ENCODE measurements at places on chromosomes 5 and 9.

DNA sequence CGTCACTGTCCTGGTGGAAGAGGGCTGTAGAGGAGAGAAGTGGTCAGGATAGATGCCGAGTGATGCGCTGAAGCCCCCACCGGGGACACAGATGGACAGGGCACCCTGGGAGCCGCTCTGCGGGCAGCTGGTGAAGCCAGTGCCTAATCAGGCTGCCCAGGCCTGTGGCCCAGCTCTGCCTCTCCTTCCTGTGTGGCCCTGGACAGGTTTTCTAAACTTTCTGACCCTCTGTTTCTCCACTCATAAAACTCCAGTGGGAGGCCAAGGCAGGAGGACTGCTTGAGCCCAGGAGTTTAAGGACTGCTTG, 86.1 kb downstream of the C5orf15 start:
- no peak for DNase-seq

GRCh38 chr5:95595289-95595931, 24.5 kb upstream of the GPR150 start:
- no peak for DNase-seq

GRCh38 chr5:111914966-111915636, 158.1 kb upstream of the NREP start:
- DNase-seq: no peak

DNA sequence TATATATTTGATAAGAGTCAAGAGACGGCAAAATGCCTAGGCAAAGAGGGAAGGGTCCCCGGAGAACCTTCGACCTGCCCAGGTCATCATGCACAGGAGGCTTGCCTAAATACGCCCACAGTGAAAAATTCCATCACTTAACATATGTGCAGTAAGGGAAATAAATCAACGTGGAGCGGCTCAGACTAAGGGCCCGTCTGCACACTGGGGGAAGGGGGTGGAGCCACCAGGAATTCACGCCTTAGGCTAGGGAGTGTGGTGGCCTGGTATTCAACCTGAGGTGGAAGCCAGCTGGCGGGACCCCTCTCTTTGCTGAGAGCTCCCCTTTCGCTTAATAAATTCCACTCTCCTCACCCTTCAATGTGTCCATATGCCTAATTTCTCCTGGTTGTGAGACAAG, 8.3 kb downstream of the PTBP3 start:
- DNase-seq: no peak

- DNase-seq: no peak
These were observed 103.5 kb upstream of the NR3C1 start for GRCh38 chr5:143506836-143507552.

DNA sequence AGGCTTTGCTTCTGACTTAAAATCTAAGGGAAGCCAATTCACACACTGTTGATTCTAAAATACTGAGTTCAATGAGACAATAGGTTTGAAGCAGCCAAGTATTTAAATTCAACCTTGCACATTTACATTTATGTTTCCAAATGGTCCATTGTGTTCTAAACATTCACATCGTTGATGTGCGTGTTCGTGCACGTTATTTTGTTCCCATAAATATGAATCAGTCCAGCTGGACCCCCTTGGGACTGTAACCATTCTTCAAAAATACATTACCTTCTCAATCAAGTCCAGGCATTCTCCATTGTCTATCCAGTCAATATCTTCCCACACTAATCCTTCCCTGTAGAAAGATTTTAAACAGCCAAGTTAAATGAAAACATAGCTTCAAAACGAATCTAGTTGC, 146.4 kb upstream of the RETREG1 start:
- no peak for DNase-seq

DNA sequence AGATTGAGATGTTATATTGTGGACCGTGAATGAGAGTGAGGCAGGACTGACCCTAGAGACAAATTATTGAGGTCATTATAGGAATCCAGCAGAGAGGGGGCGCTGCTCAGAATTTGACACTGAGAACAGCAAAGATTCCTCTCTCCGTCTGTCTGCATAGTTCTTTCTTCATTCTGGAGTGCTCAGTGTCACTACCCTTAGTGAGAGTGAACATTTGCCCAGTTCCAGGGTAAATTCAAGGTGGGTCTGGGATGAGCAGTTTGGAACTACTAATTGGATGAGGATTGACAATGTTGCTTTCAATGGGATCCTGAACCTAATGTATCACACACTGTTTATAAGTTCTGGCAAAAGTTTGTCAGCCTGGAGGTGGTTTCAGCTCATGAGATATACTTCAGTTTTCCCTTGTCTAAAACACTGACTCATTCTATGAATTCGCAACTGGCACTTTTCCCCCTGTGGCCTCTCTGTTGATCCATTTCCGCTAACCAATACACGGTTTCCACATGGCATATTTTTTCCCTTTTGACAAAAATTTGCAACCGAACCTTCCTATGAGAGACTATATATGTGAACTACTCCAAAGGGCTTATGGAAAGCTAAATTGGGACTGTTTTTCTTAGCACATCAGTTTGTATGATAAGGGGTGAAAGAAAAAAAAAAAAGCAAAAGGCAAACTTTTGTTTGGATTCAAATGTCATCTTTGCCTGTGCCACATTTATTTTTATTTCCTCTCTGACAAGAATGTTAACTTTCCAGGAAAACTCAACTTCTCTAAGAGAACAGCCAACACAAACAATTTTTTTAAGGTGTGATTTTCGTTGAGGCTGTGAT, 1240.7 kb upstream of the WWC1 start:
- no peak for DNase-seq

DNA sequence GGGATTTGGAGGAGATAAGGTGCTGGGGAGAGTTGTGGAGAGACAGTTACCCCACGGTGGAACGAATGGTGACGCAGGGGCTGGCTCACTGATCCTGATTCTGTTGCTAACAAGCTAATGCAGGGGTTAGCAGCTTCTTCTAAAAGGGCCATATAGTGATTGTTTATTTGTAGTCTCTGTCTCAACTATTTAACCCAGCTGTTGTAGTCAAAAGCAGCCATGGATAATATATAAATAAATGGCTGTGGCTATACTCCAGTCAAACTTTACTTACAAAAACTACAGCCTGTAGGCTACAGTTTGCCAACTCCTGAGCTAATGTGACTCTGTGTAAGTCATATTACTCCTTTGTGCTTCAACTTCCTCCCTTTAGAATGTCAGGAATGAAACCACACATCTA, 21.8 kb downstream of the STOM start:
- no peak for DNase-seq

DNA sequence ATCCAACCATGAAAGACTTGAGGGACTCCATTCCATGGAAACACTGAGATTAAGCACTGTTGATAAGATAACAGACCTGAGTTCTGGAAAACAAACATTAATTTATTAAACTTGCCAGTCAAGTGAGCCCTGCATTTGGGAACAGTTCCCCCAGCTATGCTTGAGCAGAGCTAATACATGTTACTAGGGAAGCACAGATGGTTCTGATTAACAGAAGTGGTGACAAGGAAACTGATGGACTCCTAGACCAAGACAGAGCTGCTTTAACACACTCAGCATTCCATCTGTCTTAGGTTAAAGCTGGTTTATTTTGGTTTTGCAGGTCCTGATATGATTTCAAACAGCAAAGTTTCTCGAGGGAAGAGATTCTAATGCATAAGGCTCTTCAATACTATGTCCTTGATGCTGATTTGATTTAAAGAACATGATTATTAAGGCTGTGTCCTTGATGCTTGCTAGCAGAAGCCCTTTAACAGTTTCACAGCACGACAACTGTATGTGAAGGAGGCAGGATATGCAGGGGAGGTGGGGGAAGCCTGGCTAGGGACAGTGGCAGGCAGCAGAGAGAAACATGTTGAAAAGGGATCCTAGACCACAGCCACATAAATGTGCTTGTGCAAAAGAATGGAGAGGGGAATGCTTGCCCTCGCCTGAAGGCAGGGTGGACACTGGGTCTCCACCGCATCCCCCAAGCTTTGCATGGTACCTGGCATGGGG, 66.2 kb downstream of the ACTBL2 start:
- DNase-seq: no peak

DNA sequence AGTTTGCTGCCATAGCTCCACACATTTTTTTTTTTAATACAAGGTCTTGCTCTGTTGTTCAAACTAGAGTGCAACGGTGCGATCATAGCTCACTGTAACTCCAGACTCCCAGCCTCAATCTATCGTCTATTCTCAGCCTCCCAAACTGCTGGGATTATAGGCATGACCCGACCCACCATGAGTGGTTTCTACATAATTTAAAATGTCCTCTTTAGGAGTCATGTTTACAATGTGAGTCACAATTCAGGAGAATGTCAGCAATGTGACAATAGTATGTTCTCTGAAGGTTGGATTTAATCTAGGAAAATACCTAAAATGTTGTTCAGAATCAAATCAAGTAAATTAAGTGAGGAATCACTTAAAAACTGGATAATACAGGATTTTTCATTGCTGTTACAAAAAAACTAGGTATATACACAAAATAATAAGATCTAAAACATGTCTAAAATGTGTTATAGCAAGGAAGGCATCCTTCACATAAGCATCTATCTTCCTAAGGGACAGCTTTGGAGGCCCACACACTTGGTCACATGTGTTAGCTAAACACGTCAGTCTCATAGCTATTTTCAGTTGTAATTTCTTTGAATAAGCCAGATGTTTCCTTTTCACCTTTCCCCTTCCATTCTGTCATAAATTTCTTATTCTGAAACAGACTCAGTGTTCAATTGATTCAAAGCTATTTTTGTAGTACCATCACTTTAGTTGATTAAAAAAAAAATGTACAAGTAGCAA, 30.0 kb upstream of the ELAVL2 start:
- DNase-seq: no peak

DNA sequence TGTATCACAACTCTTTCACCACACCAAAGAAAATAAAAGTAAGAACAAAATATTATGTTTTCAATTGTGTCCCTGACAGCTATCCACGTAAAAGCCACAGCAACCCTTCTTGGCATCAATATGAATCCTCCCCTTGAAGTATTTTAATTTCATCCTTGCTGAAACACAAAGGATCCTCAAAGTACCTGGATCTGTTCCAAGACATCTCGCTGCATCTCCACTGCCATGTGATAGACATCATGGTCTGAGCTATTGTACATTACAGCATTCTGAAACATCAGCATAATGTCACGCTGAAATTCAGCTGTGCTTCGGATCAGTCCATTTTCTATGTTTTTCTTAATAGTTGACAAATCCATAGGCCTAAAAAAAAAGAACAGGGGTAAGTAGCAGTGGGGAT, 17.7 kb downstream of the BRD8 start:
- DNase-seq: no peak
